Epithelial cell of proximal tubule (primary cell): ENCODE measurements at places on chromosomes 7 and 10.

DNA sequence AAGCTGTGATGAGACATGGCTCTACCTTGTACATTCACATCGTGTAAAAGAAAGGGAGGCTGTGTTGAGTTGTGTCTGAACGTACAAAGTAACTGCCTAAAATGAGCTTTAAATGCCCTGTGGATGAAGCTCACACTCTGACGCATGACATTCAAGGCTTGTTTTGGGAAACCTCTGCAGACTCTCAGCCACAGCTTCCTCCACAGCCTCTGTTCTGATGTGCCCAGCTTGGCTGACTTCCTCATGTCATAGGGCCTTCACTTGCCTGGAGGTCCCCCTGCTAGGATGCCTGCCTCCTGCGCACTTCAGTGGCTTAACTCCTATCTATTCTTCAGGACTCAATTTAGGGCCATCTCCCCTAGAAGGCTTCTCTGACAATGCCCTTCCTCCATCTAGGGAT, 230.0 kb upstream of the HABP2 start:
- no peak for DNase-seq

GRCh38 chr10:120480848-120481247, 23.8 kb downstream of the PLPP4 start:
- no peak for DNase-seq

DNA sequence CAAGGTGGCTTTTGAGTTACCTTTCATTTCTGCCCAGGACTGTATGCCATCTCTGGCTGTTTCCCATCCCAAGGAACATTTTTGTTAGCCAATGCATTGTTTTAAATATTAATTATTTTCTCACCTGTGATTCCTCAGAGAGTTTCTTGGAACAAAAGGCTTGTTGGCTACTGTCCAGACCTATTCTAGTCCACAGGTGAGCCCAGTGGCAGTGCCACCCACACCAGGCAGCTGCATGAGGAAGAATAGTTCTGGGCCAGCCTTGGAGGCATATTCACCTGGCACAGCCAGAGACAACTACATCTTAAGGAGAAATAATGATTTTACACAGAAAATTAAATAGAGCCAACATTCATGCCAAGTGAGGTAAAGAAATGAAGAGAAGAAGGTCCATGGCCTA, 123.9 kb downstream of the C1GALT1 start:
- DNase-seq = no peak

GRCh38 chr10:23606456-23606855, 167.6 kb downstream of the OTUD1 start:
- no peak for DNase-seq

GRCh38 chr10:106734220-106734619, 430.3 kb downstream of the SORCS1 start:
- DNase-seq = no peak

DNA sequence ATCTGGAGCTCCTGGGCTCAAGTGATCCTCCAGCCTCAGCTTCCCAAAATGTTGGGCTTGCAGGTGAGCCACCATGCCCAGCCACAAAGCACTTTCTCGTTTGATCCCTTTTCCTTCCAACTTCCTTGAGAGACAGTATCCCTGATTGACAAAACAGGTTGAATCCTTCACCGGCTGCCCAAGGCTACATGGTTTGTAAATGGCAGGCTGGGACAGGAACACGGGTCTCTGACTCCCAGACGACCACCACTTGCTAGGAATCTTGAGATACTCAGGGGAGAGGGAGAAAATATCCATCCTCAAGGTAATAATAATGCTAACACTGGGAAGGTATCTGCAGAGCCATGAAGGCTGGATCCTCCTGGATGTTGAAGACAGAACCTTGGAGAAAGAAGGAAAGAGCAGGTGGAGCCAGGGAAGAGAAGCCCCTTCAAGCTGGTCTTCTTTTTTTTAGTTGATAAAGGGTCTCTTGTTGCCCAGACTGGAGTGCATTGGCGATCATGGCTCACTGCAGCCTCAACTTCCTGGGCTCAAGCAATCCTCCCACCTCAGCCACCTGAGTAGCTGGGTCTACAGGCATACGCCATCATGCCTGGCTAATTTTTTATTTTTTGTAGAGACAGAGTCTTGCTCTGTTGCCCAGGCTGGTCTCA, 19.8 kb downstream of the MMRN2 start:
- no peak for DNase-seq

DNA sequence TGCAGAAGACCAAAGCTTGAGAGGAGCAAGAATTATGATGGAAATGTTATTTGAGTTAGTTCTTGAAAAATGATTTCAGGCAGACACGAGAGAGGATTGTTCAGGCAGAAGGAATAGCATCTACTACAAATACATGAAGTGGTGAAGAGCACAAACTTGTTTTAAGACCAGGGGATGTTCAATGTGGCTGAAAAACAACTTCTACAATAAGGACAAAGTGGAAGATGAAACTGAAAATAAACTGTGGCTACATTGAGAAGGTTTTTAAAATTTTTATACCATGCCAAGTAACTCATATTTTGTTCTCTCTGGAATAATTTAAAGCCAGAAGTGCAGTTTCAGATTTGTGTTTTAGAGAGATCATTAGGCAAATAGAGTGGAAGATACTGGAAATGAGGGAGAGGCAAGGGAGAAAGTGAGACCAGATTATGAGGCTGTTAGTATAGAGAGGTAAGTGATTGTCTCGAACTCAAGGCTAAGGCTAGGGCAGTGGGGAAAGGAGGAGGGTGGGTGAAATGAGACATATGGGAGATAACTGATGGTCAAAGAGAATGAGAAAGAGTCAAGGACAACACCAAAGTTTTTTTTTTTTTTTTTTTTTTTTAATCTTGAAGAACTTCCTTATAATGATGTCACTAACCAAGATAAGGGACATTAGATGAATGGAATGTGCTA, 115.4 kb downstream of the MDFIC start:
- DNase-seq = no peak

GRCh38 chr10:78456649-78457400, 423.2 kb downstream of the RPS24 start:
- DNase-seq = no peak

- DNase-seq = no peak
These were observed 86.7 kb upstream of the AGK start for GRCh38 chr7:141464551-141464950.

DNA sequence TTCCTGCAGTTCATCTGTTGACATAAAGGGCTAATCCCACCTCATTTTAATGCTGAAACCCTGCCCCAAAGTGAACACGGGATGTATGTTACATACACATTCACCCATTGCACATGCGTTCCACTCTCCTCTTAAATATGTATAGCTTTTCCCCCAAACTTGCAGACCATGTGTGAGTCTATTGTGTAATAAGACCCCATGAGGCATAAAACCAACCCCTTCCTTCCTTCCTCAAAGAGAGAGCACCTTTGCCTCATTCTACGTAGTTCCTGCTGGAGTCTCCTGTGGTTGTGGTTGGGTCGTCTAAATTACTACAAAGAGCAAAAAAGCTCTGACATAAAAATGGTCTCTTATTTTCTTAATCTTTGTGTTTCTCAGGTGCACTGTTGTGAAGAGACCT, 345.7 kb upstream of the KLF6 start:
- no peak for DNase-seq

- no peak for DNase-seq
These were observed 94.2 kb downstream of the CUL2 start for GRCh38 chr10:34995925-34996324.

GRCh38 chr7:12729112-12729511, 41.7 kb downstream of the ARL4A start:
- DNase-seq = no peak

GRCh38 chr7:30563326-30563942, 31.2 kb upstream of the GARS1 start:
- no peak for DNase-seq

GRCh38 chr7:12646139-12646538, 41.3 kb upstream of the ARL4A start:
- DNase-seq = no peak

- no peak for DNase-seq
These were observed 196.9 kb downstream of the CCSER2 start for GRCh38 chr10:84525120-84525806.

DNA sequence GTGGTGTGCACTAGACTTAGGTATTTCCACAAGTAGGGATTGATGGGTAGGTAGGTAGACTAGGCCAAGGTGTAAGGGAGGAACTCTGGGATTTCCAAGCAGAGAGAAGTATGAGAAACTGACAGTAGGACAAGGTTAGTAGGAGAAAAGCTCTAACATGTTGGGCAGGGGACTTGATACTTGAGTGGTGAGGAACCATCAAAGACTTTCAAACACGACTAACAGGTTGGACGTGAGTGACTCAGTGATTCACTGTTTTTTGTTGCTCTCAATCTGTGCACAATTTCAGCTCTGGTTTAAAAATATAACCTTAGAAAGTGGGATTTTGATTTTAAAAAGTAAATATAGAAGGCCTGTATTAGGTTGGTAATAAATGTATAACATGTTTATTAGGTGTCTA, 44.4 kb downstream of the KLHDC10 start:
- no peak for DNase-seq

GRCh38 chr7:126495733-126496132, 757.0 kb downstream of the GRM8 start:
- no peak for DNase-seq

GRCh38 chr10:132566892-132567291, 29.3 kb downstream of the INPP5A start:
- no peak for DNase-seq

DNA sequence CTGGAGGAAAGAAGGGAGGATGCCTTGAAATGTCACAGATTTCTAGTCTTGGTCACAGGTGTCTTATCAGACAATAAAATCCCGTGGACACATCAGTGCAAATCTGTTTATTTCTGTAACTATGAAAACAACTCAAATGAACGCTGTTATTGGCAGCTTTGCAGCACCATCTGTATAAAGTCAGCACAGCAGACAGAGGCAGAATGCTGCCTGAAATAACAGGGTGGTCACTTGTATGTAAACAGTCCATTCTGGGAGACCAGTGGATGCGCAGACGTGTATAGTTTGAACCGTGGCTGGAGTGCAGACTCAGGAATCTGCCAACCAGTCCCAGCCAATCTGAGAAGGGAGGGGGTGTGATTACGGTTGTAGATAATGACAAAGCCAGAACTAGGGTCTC, 54.8 kb downstream of the SEC23IP start:
- no peak for DNase-seq

- no peak for DNase-seq
These were observed 77.2 kb downstream of the CFAP46 start for GRCh38 chr10:132865171-132865631.

- DNase-seq = no peak
These were observed 121.5 kb downstream of the SNX10 start for GRCh38 chr7:26413007-26413691.

GRCh38 chr10:69057261-69057950, 30.5 kb upstream of the SRGN start:
- no peak for DNase-seq

GRCh38 chr10:91210435-91210834, 10.0 kb upstream of the PCGF5 start:
- DNase-seq = no peak

- DNase-seq = no peak
These were observed 63.3 kb upstream of the IL6 start for GRCh38 chr7:22663721-22664120.

GRCh38 chr7:152522571-152523067, 86.8 kb upstream of the KMT2C start:
- DNase-seq = no peak
